ENCODE measurements at places on chromosomes 11 and 22.

DNA sequence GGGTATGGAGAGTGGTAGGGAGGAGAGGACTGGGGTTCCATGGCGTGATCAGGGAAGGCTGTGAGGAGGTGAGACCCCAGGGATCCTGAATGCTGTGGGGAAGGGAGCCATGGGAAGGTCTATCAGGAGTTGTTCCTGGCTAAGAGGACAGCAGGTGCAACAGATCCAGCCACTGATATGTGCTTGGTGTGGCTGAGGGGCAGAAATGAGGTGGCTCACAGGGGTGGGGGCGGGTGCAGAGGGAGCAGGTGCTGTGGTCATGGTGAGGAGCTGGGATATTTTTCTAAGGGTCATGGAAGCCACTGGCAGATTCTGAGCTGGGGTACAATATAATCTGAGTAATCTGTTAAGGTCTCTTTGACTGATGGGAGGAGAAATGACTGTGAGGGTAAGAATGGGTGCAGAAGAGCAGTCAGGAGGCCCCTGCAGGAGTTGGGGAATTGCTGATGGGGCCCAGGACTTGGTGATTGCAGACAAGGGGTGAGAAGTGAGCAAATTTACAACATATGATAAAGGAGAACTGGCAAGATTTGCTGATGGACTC, 31.3 kb upstream of the DMC1 start:
- DNase-seq, result no peak

GRCh38 chr22:36069368-36069767, 40.7 kb upstream of the RBFOX2 start:
- no peak for DNase-seq

GRCh38 chr22:31206896-31207687, 5.0 kb upstream of the LIMK2 start:
- no peak for DNase-seq

- DNase-seq, result no peak
Observed at GRCh38 chr22:38766076-38766777, 10.4 kb upstream of the SUN2 start.

GRCh38 chr11:77051511-77051910, 15.3 kb upstream of the CAPN5 start:
- DNase-seq, result no peak

- no peak for DNase-seq
Observed at GRCh38 chr22:43449831-43450225, 38.0 kb downstream of the MPPED1 start.

- DNase-seq, result peak; percentile 22
Observed at GRCh38 chr11:61193596-61193995, 9.7 kb upstream of the PGA3 start.

GRCh38 chr11:69511358-69512055, 30.0 kb downstream of the LINC01488 start:
- DNase-seq, result no peak

DNA sequence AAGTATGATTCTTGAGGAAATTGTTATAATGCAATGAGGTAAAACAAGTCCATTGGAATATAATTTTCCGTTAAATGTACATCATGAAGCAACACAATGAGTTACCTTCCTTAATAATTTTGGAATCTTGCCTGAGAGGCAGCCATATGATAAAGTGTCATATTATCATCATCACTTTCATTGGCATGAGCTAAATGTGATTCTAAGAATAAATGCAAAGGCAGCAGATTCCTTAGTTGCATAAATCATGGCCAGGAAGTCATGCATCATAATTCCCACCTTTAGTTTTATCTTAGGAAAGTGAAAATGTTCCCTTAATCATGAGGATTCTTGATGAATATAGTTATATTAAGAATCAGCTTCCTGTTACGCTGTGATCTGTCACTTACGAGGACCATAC, 14.2 kb upstream of the MMP1 start:
- no peak for DNase-seq

GRCh38 chr11:124798991-124799347, 1.2 kb downstream of the MSANTD2 start:
- peak; percentile 50 for DNase-seq

GRCh38 chr11:69374946-69375310, 81.0 kb downstream of the MYEOV start:
- DNase-seq, result no peak

DNA sequence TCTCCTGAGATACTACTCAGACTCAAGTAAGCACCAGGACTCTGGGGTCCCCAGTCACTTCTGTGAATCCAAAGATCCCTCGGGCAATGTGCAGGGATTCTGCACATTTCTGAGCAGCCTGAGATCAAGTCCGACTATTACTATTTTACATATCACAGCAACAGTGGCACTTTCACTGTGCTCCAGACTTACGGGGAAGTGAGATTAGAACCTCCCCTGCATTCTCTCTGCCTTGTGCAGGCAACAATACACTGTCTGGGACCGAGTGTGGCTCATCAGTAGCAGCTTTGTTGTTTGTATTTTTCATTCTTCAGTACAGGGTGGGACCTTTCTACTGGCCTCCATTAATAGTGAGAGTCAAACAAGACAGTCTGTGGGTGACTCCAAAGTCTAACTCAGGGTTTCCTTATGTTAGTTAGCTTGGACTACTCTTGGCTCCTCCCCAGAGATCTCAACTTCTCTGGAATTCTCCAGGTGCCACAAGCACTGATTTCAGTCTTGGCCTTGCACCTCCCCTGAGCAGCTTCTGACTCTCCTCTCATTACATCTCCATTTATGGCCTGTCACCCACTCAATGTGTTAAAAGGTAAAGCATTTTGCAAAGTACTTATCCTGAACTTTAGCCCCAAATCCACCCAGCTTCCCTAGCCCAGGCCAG, 76.2 kb upstream of the TOP3B start:
- no peak for DNase-seq

DNA sequence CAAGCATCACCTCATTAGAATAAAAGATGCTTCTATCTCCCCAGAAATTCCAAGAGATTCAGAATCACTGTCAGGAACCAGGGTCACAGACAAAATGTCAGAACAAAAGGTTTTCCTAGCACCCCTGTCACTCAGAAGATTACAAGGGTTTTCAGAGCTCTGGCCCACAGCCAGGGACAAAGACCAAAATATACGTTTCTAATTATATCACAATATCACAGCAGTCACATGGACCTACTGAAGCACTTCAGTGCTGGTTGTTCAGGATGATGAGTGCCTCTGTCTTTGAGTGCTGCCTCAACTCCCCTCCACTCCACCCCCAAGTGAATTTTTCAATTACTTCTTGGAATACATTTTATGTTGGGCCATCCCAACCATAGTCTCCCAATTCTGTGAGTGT, 21.9 kb upstream of the RTL6 start:
- no peak for DNase-seq

DNA sequence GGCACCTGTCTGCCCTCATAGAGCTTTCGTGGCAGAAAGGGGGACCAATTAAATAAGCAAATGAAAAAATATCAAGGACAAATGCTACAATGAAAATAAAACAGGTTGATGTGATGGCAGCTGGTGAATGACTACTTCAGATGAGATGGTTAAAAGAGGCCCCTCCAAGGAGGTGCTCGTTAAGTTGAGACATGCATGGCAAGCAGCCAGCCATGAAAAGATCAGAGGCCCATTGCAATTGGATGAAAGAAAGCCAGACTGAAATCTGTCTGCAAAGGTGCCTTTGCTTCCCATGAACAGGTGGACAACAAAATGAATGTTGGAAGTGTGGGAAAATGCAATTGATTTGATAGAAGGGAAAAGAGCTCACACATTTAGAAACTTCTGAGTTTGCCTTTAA, 848 bp upstream of the TRPC6 start:
- no peak for DNase-seq

DNA sequence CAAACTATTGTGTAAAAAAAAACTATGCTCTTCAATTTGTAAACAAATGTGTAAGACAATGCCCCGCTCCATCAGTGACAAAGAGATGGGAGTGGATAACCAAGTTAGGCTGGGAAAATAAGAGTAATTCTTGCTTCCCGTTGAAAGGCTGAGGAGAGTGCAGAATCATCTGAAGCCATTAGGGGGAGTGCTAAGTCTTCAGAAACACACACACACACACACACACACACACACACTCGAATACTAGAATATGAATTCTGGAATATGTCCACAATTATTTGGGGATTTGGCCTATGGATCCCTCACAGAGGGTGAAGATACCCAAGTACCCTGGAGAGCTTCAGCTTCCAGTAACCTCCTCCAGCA, 27.8 kb upstream of the ROBO3 start:
- DNase-seq, result peak; percentile 47

DNA sequence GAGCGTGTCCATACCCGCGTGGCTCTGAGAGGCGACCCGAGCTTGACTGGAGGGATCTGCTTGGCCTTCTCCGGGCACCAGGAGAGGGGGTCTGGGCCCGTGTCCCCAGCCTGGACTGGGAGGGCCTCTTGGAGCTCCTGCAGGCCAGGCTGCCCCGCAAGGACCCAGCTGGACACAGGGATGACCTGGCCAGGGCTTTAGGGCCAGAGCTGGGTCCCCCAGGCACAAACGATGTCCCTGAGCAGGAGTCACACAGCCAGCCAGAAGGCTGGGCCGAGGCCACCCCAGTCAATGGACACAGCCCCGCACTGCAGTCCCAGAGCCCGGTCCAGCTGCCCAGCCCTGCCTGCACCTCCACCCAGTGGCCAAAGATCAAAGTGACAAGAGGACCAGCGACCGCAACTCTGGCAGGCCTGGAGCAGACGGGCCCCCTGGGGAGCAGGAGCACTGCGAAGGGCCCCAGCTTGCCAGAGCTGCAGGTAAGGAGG, 38.2 kb downstream of the TRIOBP start:
- no peak for DNase-seq

DNA sequence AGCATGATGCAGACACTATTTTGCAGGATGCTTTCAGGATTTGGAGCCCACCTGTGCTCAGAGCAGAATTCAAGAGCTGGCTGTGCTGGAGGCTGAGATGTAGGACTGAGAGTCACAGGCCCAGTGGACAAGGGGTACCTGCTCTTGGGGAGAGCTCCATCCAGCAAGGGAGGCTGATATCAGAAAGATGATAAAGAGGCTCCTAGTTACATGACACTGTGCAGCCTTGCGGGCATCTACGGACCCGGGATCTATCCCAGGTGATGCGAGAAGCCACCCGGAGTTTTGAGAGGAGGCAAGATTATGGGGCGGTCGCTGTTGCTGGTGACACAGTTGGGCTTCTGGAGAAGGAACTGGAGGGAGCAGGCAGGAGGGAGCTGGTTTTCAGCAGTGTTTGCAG, 579.0 kb downstream of the TBC1D22A start:
- no peak for DNase-seq

DNA sequence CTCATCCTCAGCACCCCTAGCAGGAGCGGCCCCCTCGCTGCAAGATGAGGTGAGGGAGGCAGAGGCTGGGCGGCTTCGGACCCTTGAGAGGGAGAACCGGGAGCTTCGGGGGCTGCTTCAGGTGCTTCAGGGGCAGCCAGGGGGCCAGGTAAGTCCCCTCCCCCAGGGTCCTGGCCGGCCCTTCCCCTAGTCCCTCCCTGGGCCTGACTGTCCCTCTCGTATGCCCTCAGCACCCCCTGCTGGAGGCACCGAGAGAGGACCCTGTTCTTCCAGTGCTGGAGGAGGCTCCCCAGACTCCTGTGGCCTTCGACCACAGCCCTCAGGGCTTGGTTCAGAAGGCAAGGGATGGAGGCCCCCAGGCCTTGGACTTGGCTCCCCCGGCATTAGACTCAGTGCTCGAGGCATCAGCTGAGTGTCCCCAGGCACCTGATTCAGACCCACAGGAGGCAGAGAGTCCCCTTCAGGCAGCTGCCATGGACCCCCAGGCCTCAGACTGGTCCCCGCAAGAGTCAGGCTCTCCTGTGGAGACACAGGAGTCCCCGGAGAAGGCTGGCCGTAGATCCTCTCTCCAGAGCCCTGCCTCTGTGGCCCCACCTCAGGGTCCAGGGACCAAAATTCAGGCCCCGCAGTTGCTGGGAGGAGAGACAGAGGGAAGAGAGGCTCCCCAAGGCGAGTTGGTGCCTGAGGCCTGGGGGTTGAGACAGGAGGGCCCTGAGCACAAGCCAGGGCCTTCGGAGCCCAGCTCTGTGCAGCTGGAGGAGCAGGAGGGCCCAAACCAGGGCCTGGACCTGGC, 4.0 kb downstream of the CCDC88B start:
- DNase-seq, result no peak

GRCh38 chr11:126942146-126942545, 58.4 kb downstream of the KIRREL3 start:
- no peak for DNase-seq

- no peak for DNase-seq
Observed at GRCh38 chr11:85758026-85758425, 52.9 kb downstream of the SYTL2 start.

DNA sequence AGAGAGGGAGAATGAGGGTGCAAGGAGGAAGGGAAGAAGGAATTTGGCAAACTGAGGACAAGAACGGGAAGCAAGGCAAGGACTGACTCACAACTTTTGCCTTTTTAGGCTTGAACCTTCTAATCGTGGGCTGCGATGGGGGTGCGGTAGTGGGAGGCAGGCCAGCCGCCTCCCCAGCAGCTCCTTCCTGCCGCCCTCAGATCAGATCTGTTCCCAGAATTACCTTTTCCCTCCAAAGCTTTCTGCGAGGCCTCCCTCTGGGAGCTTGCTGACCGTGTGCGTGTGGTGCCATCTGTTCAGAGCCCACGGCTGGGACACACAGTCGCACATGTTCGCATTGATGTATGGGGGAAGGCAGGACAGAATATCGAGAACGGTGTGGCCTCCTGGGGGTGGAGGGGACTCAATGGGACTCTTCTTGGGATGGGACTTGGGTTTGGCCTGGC, 86.9 kb upstream of the PARVA start:
- DNase-seq, result no peak

DNA sequence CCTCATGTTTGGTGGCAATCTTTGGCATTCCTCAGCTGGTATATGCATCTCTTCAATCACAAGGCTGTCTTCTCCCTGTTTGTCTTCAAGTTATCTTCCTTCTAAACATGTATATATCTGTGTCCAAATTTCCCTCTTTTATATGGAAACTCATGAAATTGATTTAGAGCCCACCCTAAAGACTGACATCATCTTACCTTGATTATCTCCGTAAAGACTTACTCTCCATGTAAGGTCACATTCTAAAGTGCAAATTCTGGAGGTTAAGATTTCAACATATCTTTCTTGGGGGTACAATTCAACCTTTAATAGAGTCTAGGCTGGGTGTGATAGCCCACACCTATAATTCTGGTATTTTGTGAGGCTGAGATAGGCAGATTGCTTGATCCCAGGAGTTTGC, 215.8 kb upstream of the LRRC4C start:
- DNase-seq, result no peak
